Activated naive CD8-positive, alpha-beta T cell treated with anti-CD3 and anti-CD28 coated beads for 36 hours (primary cell): ENCODE measurements at places on chromosomes 4 and X. TPM values are rescaled to one million over a fixed set of nuclear protein-coding genes. Genes with fewer than 3 reads are reported as not detected.

- no peak for DNase-seq
Observed at GRCh38 chr4:169144061-169144600, 126.6 kb downstream of the SH3RF1 start.

DNA sequence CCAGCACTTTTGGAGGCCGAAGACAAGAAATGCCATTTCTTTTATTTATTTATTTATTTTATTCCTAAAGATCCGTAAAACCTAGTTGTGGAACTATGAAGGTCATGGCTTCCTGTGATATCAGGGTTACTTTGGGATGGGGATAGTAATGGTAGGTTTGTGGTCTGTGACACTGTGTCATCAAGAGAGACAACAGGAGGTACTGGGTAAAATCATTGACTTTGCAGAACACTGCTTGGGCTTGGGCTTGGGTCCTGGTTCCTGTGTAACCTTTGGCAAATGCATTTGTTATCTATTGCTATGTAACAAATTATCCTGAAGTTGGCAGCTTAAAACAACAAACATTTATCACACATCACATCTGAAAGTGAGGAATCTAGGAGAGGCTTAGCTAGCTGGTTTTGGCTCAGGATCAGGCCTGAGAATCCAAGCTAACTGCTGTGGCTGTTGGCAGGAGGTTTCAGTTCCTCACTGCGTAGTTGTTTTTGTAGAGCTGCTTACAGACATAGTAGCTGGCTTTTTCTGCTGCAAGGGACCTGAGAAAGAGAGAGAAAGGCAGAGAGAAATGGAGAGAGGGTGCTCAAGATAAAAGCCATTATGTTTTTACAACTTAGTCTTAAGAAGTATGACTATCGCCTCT is 576.4 kb upstream of the SLIT2 start:
- DNase-seq, result no peak

GRCh38 chrX:50154429-50154828 is 46.4 kb downstream of the AKAP4 start:
- no peak for DNase-seq

DNA sequence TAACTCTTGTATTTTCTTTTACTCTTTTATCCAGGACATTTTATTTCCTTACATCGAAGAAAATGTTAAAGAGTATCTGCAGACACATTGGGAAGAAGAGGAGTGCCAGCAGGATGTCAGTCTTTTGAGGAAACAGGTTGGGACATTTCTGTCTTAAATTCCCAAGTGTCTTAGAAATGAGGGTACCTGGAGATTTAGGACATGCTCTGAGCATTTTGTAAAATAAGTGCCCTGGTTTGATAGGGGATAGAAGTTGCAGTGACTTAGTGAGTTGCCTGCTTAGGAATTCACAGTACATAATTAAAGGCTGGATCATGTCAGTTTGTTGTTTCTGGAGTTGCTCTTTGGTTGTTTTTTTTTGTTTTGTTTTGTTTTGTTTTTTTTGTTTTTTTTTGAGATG is 17.5 kb downstream of the ENOPH1 start:
- no peak for DNase-seq

DNA sequence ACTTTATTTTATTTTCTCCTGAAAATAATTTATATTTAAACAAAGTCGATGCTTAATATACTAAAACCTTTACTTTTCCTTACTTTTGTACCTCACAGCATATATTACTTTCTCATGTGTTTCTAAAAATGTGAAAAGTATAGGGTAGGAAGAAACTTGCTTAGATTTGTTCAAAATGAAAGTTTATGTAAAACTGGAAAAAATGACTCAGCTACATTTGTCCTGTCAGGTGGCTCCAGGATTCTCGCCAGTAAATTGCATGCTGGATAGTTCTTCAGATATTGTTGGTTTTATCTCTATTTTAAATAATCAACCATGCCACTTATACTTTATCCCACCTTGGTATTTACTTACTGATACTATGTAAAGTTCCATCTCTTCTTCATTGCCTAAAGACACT is 159.2 kb upstream of the NDST4 start:
- no peak for DNase-seq

- DNase-seq, result no peak
Observed at GRCh38 chrX:21723814-21724213, 34.1 kb downstream of the SMPX start.

DNA sequence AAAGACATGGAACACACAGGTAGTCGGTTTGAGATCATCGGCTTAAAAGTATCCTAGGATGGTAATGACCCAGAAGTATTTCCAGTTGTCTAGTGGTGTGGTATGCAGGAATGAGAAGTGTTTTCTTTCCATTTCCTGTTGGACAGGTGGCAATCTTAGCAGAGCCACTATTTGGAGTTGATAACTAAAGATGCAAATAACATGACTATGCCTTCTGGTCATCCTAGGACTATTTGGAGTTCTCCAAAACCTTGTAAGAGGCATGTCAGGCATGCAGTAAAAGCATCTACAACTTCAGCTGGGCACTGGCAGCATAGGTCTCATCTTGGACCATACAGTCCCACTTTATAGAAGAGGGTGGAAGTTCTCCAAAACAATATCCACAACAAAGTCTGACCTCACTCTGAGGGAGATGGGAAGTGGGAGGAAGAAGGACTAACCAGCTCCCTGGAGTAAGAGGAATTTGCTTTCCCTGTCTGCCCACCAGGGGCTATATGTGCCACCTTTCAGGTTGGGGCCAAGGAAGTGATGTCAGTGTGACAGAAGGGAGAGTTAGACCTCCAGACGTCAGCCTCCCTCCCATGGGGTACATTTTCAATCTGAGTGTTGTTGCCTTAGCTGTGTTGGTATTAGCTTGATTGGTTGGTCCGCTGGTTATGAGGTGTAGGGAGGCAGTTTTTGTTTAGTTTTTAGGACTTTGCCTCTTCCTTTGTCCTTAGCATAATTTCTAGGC is 101.2 kb upstream of the MYOZ2 start:
- DNase-seq, result no peak

- DNase-seq, result no peak
Observed at GRCh38 chr4:153814789-153815188, 25.9 kb upstream of the SFRP2 start.

DNA sequence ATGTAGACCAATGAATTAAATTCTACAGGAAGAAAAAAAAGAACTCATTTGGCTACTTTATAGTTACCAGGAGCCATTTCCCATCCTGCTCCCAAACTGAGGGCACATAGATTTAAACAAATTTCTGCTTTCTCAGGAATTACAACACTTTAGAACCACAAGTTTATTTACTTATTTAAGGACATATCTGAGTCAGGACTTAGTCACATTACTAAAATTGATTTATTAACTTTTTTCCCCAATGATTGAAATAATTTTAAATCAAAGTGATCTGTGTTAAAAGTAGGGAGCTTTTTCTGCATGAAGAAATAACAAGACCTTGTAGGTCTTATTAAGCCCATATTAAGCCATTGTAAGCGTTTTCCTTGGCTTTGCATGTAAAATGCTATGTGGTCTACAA is 291.0 kb upstream of the HAND2 start:
- no peak for DNase-seq

CNKSR2 gene
- total RNA-seq, result 9.0 TPM

IL13RA1 gene
- total RNA-seq, result 0.42 TPM
